Suprapubic skin (tissue), 4 donors: ENCODE measurements at places on chromosomes 13 and 19. TPM values are rescaled to one million over a fixed set of nuclear protein-coding genes. Genes with fewer than 3 reads are reported as not detected.

The ZNF69 gene
- 6.7 TPM for total RNA-seq

The SOHLH2 gene
- total RNA-seq, result 0.21 TPM

The CEACAM21 gene
- total RNA-seq, result not detected

The NCAN gene
- not detected for total RNA-seq

The IFNL2 gene
- not detected for total RNA-seq

The SIGLEC9 gene
- total RNA-seq, result 0.83 TPM

The KCNK6 gene
- total RNA-seq, result 20.3 TPM

The ZNF98 gene
- 1.9 TPM for total RNA-seq

The ZNF541 gene
- total RNA-seq, result 0.49 TPM

The MYDGF gene
- 28.4 TPM for total RNA-seq

The B3GNT8 gene
- total RNA-seq, result 5.7 TPM

The ERICH6B gene
- total RNA-seq, result not detected

The CYP4F11 gene
- total RNA-seq, result 1.3 TPM

The ZNF607 gene
- total RNA-seq, result 2.8 TPM

The MADCAM1 gene
- not detected for total RNA-seq

The ZNF524 gene
- 29.4 TPM for total RNA-seq

The DLL3 gene
- total RNA-seq, result not detected

The CFAP97D2 gene
- total RNA-seq, result not detected

The GNG8 gene
- total RNA-seq, result not detected

The IZUMO1 gene
- 0.40 TPM for total RNA-seq

The RDH8 gene
- total RNA-seq, result not detected

The PSG6 gene
- not detected for total RNA-seq

The TMEM255B gene
- 0.26 TPM for total RNA-seq

The RPL18A gene
- total RNA-seq, result 2,185 TPM

The TUBA3C gene
- total RNA-seq, result not detected

The KL gene
- total RNA-seq, result 1.6 TPM

The FGF21 gene
- total RNA-seq, result not detected

The CEACAM3 gene
- not detected for total RNA-seq

The KLK13 gene
- 6.6 TPM for total RNA-seq

The TLE2 gene
- 25.3 TPM for total RNA-seq

The IL17D gene
- total RNA-seq, result 0.26 TPM

The ZNF260 gene
- 17.9 TPM for total RNA-seq

The CLEC17A gene
- total RNA-seq, result not detected

The UBA52 gene
- 953 TPM for total RNA-seq

The PRR19 gene
- total RNA-seq, result 1.2 TPM

The SYNGR4 gene
- not detected for total RNA-seq

The ELSPBP1 gene
- not detected for total RNA-seq

The ZNF575 gene
- total RNA-seq, result 0.52 TPM

The KLK10 gene
- total RNA-seq, result 54.3 TPM

The CDX2 gene
- not detected for total RNA-seq

The KLK6 gene
- 56.9 TPM for total RNA-seq

The YJU2 gene
- 34.3 TPM for total RNA-seq

The CYP2A13 gene
- not detected for total RNA-seq

The KCTD15 gene
- total RNA-seq, result 189 TPM

The NXNL1 gene
- not detected for total RNA-seq

The SULT2B1 gene
- 99.7 TPM for total RNA-seq

The RNF113B gene
- total RNA-seq, result not detected
